Neural crest cell (in vitro differentiated cells): ENCODE measurements at places on chromosomes 1 and 21. TPM values are rescaled to one million over a fixed set of nuclear protein-coding genes. Genes with fewer than 3 reads are reported as not detected.

Gene NCAM2
- 1.9 and 3.6 TPM in 2 replicates for total RNA-seq

Gene NTMT2
- total RNA-seq = 0.73 TPM in 1 of 2 replicates, not detected in the other

Gene SYPL2
- 0.18 and 0.47 TPM in 2 replicates for total RNA-seq

Gene TFF1
- not detected in 2 replicates for total RNA-seq

Gene C1orf105
- not detected in 2 replicates for total RNA-seq
